H7 (cell line): ENCODE measurements at places on chromosomes 1 and 21. TPM values are rescaled to one million over a fixed set of nuclear protein-coding genes. Genes with fewer than 3 reads are reported as not detected.

CYP4A11 gene
- total RNA-seq: not detected in 2 replicates

- peak; percentile 87 for DNase-seq
These were observed 10.0 kb downstream of the NCF2 start for GRCh38 chr1:183580281-183580682.

DNA sequence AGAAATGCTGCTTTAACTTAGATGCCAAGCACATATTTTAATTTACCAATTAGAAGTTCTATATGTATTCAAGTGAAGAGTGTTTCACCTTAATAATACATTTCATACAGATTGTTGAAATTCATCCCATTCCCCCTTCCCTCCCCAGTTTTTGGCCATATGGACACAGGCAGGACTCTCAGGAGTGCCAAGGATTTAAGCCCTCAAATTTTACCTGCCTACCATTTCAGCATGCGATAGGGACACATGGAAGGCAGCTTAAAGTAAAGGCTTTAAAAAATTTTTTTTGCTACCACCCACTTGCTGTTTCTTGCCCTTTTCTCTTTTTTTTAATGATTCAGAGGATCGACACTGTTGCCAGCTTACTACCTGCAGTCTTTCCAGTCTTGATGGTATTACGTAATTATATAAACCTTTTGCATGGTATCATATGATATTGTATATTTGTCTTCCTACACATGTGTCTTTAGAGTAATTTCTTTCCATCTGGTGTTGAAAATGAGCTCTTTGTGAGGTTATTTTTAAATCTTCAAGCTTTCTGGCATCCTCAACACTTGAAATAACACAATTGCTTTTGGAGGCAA, 7.0 kb downstream of the EPB41 start:
- no peak for DNase-seq

IL20 gene
- total RNA-seq: not detected in 2 replicates

DNA sequence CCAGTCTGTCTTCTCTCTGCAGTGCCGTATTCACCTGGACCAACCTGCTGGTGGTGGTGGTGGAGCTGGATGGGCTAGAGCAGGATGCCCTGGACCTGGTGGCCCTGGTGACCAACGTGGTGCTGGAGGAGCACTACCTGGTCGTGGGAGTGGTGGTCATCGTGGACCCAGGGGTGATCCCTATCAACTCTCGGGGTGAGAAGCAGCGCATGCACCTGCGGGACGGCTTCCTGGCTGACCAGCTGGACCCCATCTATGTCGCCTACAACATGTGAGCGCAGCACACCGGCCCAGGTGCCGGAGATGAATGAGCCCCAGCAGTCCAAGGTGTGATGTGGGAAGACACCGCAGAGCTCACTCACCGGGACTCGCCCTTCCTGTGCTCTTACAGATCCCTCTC, 37.5 kb downstream of the S100B start:
- peak; percentile 10 for DNase-seq

WLS gene
- total RNA-seq: 8.3 and 9.5 TPM in 2 replicates

LCE1F gene
- not detected in 2 replicates for total RNA-seq

GRCh38 chr1:100378956-100379355, 26.6 kb downstream of the CDC14A start:
- DNase-seq: no peak
